ENCODE measurements at places on chromosomes 11 and 22. TPM values are rescaled to one million over a fixed set of nuclear protein-coding genes. Genes with fewer than 3 reads are reported as not detected.

Gene PGA5
- not detected for polyA plus RNA-seq

Gene PTPRCAP
- polyA plus RNA-seq, result 2.0 TPM

Gene PVALB
- polyA plus RNA-seq, result not detected

Gene TECTA
- not detected for polyA plus RNA-seq

Gene PYGM
- polyA plus RNA-seq, result 1.9 TPM

Gene OR52I2
- polyA plus RNA-seq, result not detected

Gene C11orf87
- polyA plus RNA-seq, result not detected

Gene NR1H3
- 123 TPM for polyA plus RNA-seq

Gene IGLL5
- polyA plus RNA-seq, result 0.51 TPM

Gene OR52I1
- polyA plus RNA-seq, result not detected

Gene DEPDC7
- 6.4 TPM for polyA plus RNA-seq

Gene CYB561A3
- polyA plus RNA-seq, result 47.4 TPM

Gene MAFF
- 86.8 TPM for polyA plus RNA-seq
